ENCODE measurements at places on chromosomes 16 and 17.

- no peak for DNase-seq
Measured at GRCh38 chr17:68682903-68683302, 81.7 kb upstream of the FAM20A start.

DNA sequence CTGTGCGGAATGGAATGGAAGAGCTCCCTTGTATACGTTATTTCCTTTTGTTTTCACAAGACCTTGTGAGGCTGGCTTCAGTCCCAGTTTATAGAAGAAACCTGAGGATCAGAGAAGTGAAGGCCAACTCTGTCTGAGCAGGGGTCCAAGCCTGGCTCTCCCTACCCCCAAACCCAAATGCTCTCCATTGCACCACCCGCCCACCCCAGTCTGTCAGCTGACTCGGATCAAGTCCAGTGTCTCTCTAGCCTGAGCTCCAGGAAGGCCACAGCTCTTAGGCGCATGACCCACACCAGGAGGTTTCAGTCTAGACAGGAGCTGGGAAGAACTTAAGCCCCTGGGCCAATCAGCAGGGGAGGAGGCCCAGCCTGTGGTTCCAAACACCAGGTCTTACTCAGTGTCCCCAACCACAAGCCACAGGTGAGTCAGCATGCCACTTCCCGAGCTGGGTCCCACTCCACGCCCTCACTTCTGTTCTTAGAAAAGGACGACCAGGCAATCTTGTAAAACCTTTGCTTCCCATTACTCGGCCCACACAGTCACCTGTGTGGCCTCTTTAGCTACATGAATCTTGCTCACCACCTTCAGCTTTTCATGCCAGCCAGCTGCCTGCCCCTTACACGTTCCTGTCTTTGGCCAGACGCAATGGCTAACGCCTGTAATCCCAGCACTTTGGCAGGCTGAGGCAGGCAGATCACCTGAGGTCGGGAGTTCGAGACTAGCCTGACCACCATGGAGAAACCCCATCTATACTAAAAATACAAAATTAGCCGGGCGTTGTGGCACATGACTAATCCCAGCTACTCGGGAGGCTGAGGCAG is 27.8 kb downstream of the TK2 start:
- DNase-seq = no peak

- DNase-seq = no peak
Measured at GRCh38 chr16:85187447-85187846, 75.2 kb upstream of the CIBAR2 start.

DNA sequence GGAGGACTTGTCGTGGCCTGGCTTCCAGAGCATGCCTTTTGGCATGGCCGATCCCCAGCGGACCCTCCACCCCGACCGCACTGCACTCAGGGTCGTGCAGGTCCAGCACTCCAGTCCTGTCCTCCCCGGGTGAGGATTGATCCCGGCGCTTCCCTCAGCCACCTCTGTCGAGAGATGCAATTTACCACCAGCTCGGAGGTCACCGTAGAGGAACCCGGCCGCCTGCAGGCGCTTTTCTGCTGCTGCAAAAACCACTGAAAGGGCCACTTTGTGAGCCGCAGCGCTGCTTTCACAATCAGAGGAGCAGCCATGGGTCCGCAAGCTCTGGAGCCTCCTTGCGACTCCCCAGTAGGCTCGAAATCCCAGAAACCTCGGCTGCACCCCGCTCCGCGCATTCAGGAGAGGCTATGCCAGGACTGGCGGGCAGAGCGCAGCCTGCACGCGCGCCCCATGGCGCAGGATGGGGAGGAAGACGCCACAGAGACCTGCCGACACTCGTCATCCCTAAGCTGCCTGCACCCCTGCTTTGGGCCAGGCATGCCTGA is 134.2 kb downstream of the HS3ST2 start:
- no peak for DNase-seq

- DNase-seq = no peak
Measured at GRCh38 chr16:85384833-85385462, 228.2 kb upstream of the GSE1 start.

DNA sequence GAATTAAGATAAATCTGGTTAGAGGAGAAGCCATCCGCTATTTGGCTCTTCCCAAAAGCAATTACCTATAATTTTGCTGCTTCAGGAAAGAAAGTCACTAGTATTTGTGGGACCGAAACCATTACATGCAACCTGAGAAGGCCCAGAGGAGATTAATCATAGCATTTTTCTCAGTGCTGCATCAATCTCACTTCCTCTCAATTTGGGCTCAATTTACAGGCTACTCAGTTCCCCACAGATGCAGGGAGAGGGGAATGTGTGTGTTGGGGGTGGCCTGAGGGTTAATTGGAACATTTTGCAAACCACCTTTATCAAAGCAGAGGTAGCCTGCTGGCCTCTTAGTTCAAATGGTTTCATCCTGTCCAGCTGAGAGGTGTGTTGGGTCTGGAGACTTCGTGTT is 394.7 kb upstream of the ASIC2 start:
- DNase-seq = no peak

DNA sequence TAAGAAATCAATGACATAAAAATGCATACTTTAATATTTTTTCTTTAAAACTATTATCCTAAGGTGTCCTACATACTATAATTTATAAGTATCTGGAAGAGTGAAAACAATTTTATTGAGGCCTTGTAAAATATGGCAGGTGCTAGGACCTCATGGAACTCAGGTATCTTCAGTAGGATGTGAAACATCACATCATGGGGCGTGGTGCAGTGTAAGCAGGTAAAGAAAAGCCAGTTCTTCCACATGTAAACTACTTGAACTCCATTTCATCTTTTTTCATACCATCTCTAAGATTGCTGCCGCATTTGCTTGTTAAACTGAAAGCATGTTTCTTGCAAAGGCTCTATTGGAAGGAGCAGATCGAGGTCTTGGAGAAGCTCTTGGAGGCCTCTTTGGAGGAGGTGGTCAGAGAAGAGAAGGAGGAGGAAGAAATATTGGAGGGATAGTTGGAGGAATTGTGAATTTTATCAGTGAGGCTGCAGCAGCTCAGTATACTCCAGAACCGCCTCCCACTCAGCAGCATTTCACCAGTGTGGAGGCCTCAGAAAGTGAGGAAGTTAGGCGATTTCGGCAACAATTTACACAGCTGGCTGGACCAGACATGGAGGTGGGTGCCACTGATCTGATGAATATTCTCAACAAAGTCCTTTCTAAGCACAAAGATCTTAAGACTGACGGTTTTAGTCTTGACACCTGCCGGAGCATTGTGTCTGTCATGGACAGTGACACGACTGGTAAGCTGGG is at the start of gene CAPNS2:
CAPNS2 (plus strand) TSS at position 253 of the 744 bp plus-strand sequence; CDS start at position 326, 73 bp downstream.
- DNase-seq = no peak

- peak; percentile 91 for DNase-seq
Measured at GRCh38 chr17:66508896-66509844, 206.8 kb downstream of the PRKCA start.

- DNase-seq = no peak
Measured at GRCh38 chr17:9032151-9032550, 10.8 kb downstream of the NTN1 start.

DNA sequence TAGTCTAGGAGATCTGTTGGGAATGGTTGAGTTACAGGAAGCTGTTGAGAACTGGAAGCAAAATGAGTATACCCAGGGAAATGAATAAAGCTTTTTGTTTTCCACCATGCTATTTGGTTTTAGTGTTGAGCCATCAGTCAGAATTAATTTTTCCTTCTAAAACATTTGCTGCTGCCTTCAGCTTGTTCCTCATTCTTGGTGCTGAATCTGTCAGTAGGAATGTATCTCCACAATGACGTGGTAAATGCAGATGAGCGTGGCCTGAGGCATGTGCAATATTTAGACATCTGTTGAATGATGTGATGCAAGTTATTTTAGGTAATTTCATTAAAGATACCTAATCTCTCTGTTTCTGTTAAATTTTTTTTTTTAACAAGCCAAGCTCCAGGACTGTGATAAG is 10.9 kb downstream of the HAPSTR1 start:
- no peak for DNase-seq

DNA sequence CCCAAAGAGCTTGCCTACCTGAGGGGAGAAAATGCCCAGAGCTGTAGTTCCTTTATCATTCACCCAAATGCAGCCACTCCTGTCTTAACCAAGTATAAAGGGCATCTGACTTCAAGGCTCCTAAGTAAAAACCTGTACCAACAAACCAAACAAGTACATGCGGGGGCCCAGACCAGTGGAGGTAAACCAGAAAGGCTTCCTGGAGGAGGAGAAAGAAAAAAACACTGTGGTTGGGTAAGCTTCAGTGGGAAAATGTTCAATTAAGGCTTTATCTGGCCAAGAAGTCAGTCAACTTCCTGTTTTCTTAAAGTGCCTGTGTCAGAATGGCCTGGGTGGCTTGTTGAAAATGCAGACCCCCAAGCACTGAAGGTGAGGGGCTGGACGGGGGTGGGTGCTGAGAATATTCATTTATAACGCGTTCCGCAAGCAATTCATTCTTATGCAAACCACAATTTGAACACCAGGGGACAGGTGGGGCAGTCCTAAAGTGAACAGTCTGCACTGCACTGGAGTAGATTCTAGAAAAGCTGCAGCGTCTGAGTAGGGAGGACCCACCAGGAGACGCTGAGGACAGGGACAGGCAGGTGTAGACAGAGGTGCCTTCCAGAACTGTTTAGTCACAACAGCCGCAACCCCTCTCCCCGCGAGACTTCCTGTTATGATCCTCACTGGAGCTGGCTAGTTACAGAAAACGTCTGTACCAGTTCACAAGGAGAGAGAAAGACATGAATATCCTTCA is 467.1 kb downstream of the SOX9 start:
- no peak for DNase-seq

GRCh38 chr17:83179374-83179773 is 100.0 kb downstream of the METRNL start:
- no peak for DNase-seq

DNA sequence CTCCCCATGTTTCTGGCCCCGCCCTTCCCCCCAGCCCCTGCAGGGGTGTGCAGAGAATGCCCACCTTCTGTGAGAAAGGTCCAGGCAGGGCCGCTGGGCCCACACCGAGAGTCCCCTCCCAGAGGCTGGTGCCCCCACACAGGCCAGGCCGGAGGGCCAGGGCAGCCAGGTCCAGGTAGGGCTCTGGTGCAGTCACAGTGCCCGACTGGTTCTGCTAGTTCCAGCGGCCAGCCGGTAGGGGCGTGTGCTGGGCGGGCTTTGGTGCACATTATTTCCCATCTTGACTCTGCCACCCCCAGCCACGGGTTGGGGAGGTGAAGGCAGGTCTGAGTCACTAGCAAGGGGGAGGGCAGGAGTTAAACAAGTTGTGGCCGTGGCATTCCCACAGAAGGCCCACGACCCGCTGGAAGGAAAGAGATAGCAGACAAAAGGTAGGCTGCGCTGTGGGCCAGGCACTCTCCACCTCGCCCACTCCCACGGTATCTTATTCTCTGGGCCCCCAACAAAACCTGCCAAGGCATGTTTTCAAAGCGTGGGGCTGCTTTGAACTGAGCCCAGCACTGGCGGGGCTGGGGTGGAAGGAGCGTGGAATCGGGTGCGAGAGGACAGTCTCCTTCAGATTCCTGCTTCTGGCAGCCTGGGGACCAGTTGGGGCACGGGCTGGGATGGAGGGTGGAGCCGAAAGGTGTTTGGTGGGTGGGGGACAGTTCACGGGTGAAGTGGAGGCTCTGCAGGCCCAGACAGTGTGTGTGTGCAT is 1.9 kb downstream of the EPN3 start:
- peak; percentile 60 for DNase-seq

GRCh38 chr17:55264645-55265298 is at the start of gene HLF:
Gene HLF (plus strand): TSS chr17:55264960. CDS start chr17:55265485, 525 bp downstream.
- peak; percentile 86 for DNase-seq

GRCh38 chr17:22462461-22462860 is 770.1 kb downstream of the KCNJ18 start:
- no peak for DNase-seq

DNA sequence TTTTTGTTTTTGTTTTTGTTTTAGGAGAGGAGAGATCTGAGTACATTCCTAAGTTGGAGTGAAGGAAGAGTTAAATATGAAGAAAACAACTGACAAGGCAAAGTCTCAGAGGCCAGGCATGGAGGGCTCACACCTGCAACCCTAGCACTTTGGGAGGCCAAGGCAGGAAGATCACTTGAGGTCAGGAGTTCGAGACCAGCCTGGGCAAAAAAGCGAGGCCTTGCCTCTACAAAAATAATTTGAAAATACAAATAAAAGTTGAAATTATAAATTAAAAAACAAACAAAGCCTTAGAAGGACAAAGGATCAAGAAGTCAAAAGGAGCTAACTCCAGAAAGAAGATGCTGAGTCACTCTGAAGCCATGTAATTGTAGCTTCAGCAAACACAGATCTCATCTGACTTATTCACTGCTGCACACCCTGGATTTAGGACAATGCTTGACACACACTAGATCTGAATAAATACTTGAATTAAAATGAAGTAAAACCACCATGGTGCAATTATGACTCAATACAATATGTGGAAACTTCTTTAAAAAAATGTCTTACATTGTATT is 9.1 kb downstream of the CEP20 start:
- no peak for DNase-seq

DNA sequence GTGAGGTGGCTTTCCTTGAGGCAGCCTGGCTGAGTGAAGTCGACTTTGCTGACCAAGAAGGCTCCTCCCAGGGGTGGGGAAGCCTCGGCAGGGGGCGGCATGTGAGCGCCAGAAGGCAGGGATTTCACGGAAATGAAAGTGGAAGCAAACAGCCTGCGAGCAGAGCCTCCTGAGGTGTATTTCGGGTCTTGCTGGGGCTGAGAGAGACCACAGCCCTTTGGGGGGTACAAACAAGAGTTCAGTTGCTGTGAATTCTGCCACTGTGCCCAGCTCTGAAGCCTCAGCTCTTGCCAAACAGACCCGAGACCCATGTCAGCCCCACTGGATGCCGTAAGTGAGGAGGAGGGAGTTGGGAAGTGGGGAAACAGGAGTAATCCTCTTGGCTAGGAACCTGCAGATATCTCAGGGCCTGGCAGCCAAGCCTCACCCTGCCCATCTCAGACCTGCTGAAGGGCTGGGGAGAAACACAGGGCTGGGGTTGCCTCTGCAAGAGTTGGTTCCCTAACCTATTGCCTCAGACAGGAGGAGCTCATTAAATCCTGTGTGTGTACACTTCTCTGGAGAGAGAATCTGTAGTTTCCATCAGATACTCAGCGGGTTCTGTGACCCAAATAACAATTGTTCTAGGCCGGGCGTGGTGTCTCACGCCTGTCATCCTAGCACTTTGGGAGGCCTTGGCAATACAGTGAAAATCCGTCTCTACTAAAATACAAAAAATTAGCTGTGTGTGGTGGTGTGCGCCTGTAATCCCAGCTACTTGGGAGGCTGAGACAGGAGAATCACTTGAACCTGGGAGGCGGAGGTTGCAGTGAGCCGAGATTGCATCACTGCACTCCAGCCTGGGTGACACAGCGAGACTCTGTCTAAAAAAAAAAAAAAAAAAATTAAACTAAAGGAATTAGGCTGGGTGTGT is at the start of gene IFI35:
IFI35 (plus strand) TSS at position 146 of the 913 bp plus-strand sequence; CDS start at position 310, 164 bp downstream.
- DNase-seq = peak; percentile 95

GRCh38 chr17:17738901-17739300 is 57.6 kb downstream of the RAI1 start:
- DNase-seq = peak; percentile 48
